ENCODE measurements at places on chromosomes 6 and 20.

- peak overlapping the region; percentile 22 for H3K27ac ChIP-seq
- H3K4me1 ChIP-seq = no peaks in the 10 kb centered on the region
- H3K36me3 ChIP-seq = no peaks in the 10 kb centered on the region
- peak; percentile 63 for DNase-seq
- H3K27me3 ChIP-seq = no peaks in the 10 kb centered on the region
- no peak overlapping the region for H3K4me3 ChIP-seq
Observed at GRCh38 chr6:43843097-43843645, 73.2 kb downstream of the VEGFA start.

DNA sequence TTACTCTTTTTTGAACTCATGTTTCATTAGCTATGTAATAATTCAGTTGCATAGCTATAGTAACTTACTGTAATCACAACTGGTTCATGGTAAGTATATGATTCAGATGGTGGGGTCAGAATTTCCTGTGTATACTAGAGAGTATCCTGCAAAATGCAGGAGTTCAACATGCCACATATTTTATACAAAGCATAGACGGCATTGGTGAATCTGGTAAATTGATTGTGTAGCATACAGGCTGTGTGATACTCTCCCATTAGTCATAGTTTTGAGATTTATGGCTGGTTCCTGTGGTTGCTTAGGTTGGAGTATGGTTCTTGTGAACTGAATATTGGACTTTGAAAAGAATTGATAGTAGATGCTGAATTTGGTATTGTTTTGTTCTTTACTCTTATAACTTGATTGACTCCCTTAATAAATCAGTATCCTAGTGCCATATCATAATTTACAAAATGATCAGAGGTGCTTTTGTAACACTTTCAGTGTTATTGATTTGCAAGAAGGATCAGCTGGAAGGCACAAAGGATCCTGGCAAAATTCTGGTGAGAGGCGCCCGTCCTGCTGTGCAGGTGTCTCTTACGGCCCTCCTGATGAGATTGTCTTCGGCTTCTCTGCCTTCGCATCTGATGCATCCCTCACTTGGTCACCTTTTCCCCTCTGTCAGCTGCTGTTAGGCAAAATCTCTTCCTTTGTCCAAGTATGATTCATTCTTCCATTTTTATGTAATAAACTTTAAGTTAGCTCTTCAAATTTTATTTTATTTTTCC lies 22.6 kb downstream of the SNX9 start:
- no peak for DNase-seq
- peaks cover 11% of the 10 kb centered on the region for H3K4me1 ChIP-seq

DNA sequence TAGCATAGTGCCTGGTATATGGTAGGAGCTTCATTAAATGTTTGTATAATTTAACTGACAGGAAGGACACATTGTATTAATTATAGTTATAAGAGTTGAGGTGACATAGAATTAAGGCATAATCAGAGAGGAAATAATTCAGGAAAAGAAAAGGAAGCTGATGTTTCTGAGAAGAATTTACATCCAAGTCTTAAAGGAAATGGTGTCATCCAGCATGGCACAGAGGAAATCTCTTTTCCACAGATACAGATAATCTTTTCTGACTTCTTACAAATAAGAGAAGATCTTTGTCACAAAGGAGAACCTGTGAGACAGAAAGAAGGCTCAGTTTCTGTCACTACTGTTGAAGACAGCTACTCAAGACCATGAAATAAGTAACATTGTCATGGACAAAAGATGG lies 222.5 kb downstream of the GJA1 start:
- no peaks in the 10 kb centered on the region for H3K4me1 ChIP-seq
- H3K36me3 ChIP-seq = no peaks in the 10 kb centered on the region
- no peaks in the 10 kb centered on the region for H3K27me3 ChIP-seq
- H3K27ac ChIP-seq = no peak overlapping the region
- H3K4me3 ChIP-seq = no peak overlapping the region
- no peak for DNase-seq

DNA sequence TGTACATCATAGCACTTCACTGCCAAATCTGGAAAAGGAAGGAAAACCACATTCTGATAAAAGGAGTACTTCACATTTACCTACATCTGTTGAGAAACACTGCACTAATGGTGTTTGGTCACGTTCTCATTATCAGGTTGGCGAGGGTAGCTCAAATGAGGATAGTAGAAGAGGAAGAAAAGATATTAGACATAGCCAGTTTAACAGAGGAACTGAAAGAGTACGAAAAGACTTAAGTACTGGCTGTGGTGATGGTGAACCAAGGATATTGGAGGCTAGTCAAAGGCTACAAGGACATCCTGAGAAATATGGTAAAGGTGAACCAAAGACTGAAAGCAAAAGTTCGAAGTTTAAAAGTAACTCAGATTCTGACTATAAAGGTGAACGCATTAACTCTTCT lies 32.0 kb upstream of the GJA10 start:
- no peaks in the 10 kb centered on the region for H3K27me3 ChIP-seq
- no peak overlapping the region for H3K4me3 ChIP-seq
- no peaks in the 10 kb centered on the region for H3K4me1 ChIP-seq
- peaks cover 13% of the 10 kb centered on the region for H3K36me3 ChIP-seq

DNA sequence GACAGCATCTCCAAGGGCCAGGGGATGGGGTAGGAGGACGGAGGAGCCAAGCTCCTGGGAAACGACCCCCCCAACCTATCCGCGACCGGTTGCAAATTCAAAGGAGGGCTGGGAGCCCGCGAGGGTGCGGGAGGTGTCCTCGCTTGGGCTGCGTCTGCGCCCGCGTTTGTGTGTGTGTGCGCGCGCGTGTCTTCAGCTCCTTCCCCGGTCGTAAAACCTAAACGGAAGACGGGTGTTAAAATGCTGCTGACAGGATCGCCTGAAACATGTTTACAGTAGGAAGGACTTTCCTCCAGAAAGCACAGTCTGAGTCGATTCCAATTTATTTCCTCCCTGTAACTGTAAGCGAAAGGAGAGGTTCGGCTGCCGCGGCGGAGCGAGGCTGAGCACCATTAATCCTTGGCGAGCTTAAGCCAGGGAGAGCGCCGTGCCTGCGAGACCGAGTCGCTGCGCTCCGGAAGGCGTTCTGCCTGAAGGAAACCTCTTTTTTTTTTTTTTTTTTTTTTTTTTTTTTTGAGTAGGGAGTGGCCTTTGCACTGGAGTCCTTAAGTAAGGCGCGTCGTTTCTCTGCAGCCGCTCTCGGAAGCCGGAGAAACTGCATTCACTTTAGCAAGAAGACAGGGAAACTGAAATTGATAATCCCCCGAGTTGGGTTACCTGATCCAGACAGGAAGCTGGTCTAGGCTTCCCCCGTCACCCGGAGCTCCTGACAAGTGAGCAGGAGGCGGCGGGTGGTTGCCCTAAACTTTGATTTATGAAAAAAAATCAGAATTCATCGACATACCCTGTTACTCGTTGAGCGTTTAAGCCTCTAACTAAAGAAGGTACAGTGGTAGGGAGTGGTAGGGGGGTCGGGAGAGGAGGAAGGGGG lies 4.8 kb upstream of the SOX4 start:
- peak overlapping the region; percentile 71 for H3K4me3 ChIP-seq
- DNase-seq = peak; percentile 71
- no peaks in the 10 kb centered on the region for H3K4me1 ChIP-seq
- no peaks in the 10 kb centered on the region for H3K27me3 ChIP-seq

DNA sequence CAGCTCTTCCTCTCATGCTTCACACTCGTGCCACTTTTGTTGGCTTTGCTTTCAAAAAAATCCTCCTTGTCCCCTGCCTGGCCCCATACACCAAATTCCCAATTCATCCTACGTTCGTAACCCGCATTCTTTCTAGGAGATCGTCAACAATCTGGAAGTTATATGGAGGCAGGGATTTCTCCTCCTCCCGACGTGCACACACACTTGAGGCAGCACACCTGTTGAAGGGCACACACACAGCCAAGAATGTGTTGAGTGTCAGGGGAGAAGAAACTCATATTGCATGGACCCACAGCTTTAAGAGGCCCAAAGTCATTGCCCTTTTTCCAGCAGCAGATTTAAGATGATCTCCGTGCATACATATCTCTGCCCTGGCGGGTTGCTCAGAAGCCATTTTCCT lies 28.9 kb downstream of the THBS2 start:
- H3K27ac ChIP-seq = no peak overlapping the region
- no peak overlapping the region for H3K4me3 ChIP-seq
- DNase-seq = no peak
- no peaks in the 10 kb centered on the region for H3K4me1 ChIP-seq
- H3K36me3 ChIP-seq = no peaks in the 10 kb centered on the region
- no peaks in the 10 kb centered on the region for H3K27me3 ChIP-seq

- no peaks in the 10 kb centered on the region for H3K4me1 ChIP-seq
- H3K27ac ChIP-seq = no peak overlapping the region
Observed at GRCh38 chr20:3621111-3621510, 42.1 kb downstream of the GFRA4 start.

Data from colonic mucosa (tissue), 4 donors.